DND-41 (cell line): ENCODE measurements at places on chromosomes 16 and 17.

- no peaks in the 10 kb centered on the region for H3K27me3 ChIP-seq
- H3K36me3 ChIP-seq: no peaks in the 10 kb centered on the region
- no peak overlapping the region for H3K27ac ChIP-seq
- H3K4me1 ChIP-seq: no peaks in the 10 kb centered on the region
- no peak for DNase-seq
These were observed 2.7 kb upstream of the SEPTIN12 start for GRCh38 chr16:4790871-4791270.

- peaks cover 30% of the 10 kb centered on the region for H3K27me3 ChIP-seq
- H3K36me3 ChIP-seq: no peaks in the 10 kb centered on the region
- peak overlapping the region; percentile 38; the same call in 1 of the 2 replicates for H3K4me3 ChIP-seq
- H3K27ac ChIP-seq: no peak overlapping the region
- peaks cover 13% of the 10 kb centered on the region for H3K4me1 ChIP-seq
These were observed 634 bp upstream of the NATD1 start for GRCh38 chr17:21253646-21254441.

GRCh38 chr16:12679660-12680272 is 123.9 kb downstream of the CPPED1 start:
- H3K36me3 ChIP-seq: no peaks in the 10 kb centered on the region
- peaks cover 11% of the 10 kb centered on the region for H3K4me1 ChIP-seq
- no peak overlapping the region for H3K27ac ChIP-seq
- no peak overlapping the region for H3K4me3 ChIP-seq

DNA sequence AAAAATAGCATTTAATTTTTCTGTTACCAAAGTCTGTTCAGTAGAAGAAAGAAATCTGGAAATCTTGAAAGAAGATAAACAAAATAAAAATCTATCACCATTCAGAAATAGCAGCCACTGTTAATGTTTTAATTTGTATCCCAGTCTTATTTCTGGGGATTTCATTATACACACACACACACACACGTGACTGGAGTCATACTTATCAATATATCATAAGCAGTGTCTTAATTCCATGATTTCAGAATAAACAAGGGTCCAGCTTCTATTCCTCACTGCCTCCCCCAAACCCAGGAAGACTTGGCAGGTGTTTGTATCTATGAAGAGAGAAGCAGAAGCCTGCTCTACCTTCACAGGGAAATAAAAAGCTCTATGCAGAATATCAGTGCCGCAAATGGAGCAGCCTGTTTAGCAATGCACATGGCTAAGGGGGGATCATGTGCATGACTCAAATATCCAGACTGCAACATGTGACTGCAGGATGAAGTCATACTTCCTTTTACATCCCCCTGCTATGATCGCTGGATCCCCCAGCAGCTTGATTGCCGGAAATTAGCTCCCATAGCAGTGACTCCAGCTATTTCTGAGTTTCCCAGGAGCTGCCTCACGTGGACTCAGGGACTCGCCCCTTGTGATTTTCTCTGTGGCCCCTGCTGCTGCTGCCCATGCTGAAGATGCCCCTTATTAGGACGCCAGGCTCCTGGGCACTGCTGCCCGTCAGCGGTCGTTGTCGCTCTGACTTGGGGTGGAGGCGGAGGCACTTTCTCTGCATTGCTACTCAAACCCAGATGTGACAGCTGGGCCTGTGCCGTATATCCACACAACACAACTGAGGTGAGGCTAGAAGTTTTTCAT is 341.0 kb downstream of the CPPED1 start:
- DNase-seq: no peak
- H3K27ac ChIP-seq: no peak overlapping the region
- no peaks in the 10 kb centered on the region for H3K4me1 ChIP-seq
- H3K36me3 ChIP-seq: no peaks in the 10 kb centered on the region
- H3K27me3 ChIP-seq: no peaks in the 10 kb centered on the region

DNA sequence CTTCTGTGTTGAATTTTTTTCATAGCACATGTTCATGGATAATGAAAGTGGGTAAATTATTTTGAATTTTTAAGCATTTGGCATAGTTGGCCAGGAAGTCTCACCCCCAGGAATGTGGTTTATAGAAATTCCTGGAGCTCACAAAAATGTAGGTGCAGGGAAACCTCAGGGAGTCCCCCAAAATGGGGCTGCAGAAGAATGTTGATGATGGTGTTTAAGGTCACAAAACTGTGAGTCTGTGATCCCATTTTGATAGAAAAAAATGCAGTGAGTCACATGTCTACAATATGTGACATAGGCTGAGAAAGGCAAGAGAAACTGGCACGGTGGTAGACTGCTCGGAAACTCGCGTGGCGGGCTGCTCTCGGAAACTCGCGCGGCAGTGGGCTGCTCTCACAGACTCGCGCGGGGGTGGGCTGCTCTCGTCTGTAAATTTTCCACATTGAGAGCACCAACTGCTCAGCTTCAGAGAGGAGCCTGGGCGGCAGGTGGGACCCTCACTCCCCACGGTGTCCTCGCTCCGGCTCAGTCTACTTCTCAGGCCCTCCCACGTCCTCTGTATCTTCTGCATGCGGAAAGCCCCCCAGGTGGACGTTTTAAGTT is 18.7 kb upstream of the MC1R start:
- H3K27ac ChIP-seq: no peak overlapping the region
- peaks cover 78% of the 10 kb centered on the region for H3K36me3 ChIP-seq
- DNase-seq: no peak
- no peak overlapping the region for H3K4me3 ChIP-seq
- H3K27me3 ChIP-seq: no peaks in the 10 kb centered on the region
- H3K4me1 ChIP-seq: no peaks in the 10 kb centered on the region

- peaks cover 39% of the 10 kb centered on the region for H3K4me1 ChIP-seq
- H3K4me3 ChIP-seq: no peak overlapping the region
- H3K36me3 ChIP-seq: peaks cover 50% of the 10 kb centered on the region
- no peak overlapping the region for H3K27ac ChIP-seq
- no peak for DNase-seq
These were observed 49.4 kb upstream of the GSE1 start for GRCh38 chr16:85563515-85564276.

DNA sequence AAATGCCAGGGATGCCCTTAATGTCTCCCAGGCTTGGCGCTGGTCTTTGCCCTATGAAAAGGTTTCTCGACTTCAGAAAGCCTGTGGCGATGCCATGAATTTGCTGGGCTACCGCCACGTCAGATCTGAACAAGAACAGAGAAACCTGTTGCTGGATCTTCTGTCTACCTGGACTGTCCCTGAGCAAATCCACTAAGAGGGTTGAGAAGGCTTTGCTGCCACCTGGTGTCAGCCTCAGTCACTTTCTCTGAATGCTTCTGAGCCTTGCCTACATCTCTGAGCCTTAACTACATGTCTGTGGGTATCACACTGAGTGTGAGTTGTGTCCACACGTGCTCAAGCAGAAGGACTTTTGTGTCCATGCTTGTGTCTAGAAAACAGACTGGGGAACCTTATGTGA is 11.4 kb downstream of the CHST4 start:
- no peaks in the 10 kb centered on the region for H3K36me3 ChIP-seq
- peak; percentile 43 for DNase-seq
- no peak overlapping the region for H3K27ac ChIP-seq
- H3K27me3 ChIP-seq: peaks cover 6% of the 10 kb centered on the region
- no peaks in the 10 kb centered on the region for H3K4me1 ChIP-seq

GRCh38 chr17:21513012-21513570 is 136.9 kb downstream of the KCNJ12 start:
- no peak overlapping the region for H3K4me3 ChIP-seq
- no peaks in the 10 kb centered on the region for H3K36me3 ChIP-seq
- H3K27ac ChIP-seq: no peak overlapping the region
- peaks cover 3% of the 10 kb centered on the region; the same call in 1 of the 2 replicates for H3K4me1 ChIP-seq

GRCh38 chr17:31541559-31541958 is 150.1 kb downstream of the RAB11FIP4 start:
- no peaks in the 10 kb centered on the region for H3K4me1 ChIP-seq
- no peak for DNase-seq
- H3K27me3 ChIP-seq: no peaks in the 10 kb centered on the region
- H3K4me3 ChIP-seq: no peak overlapping the region
- H3K27ac ChIP-seq: no peak overlapping the region

- no peak overlapping the region for H3K27ac ChIP-seq
- H3K27me3 ChIP-seq: peaks cover 9% of the 10 kb centered on the region
- no peaks in the 10 kb centered on the region for H3K36me3 ChIP-seq
- H3K4me1 ChIP-seq: peaks cover 4% of the 10 kb centered on the region; the same call in 1 of the 2 replicates
These were observed 26.3 kb upstream of the HS3ST2 start for GRCh38 chr16:22787466-22788192.

- DNase-seq: no peak
- no peak overlapping the region for H3K27ac ChIP-seq
- H3K27me3 ChIP-seq: no peaks in the 10 kb centered on the region
- H3K4me3 ChIP-seq: no peak overlapping the region
- H3K4me1 ChIP-seq: no peaks in the 10 kb centered on the region
- H3K36me3 ChIP-seq: peaks cover 90% of the 10 kb centered on the region
These were observed 29.6 kb downstream of the NMT1 start for GRCh38 chr17:45090711-45091110.

- DNase-seq: peak; percentile 27
- 0 out of 2 replicates have a peak, but pooled peaks cover 4% of the 10 kb centered on the region for H3K36me3 ChIP-seq
- no peaks in the 10 kb centered on the region for H3K27me3 ChIP-seq
- peak overlapping the region; percentile 56 for H3K27ac ChIP-seq
- peaks cover 51% of the 10 kb centered on the region for H3K4me1 ChIP-seq
These were observed 802 bp downstream of the CYLD start for GRCh38 chr16:50742576-50743200.

DNA sequence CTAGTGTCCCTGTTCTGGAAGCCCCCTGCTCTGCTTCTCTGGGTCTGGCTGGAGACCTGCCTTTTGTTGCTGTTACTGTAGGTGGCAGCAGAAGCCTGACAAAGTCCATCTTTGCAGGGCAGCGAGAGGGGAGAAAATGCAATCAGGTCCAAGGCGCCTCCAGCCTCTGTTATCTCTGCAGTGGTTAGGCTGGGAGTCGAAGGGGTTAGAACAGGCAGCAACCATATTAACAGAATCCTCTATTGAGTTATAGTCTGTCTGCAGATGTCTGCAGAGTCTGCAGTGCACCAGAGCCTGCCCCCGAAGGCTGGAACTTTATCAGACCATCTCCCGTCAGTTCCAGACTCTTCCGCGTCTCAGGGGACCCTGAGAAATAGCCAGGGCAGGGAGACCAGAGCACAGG is 404.9 kb upstream of the EEF2KMT start:
- H3K4me1 ChIP-seq: no peaks in the 10 kb centered on the region
- no peaks in the 10 kb centered on the region for H3K36me3 ChIP-seq
- no peak overlapping the region for H3K27ac ChIP-seq
- H3K27me3 ChIP-seq: peaks cover 5% of the 10 kb centered on the region
- no peak overlapping the region for H3K4me3 ChIP-seq

DNA sequence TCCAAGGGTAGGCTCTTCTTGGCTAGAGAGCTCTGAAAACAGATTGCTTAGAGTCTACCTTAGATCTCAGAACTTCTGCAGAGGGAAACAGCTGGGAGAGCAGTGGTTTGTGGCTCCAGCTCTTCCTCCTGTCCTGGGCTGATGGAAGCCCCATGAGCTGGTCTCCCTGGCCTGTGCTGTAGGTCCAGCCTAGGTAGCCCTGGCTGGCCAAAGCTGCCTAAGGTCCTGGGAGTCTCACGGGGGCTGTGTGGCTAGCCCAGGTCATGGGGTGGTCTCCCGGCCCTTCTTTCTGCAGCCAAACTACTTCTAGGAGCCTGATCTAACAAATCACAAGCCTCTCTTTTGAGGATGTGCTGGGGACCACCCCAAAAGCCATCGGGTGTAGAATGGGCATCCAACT is 75.7 kb downstream of the MPRIP start:
- H3K4me1 ChIP-seq: peaks cover 18% of the 10 kb centered on the region; the same call in 1 of the 2 replicates
- no peak overlapping the region for H3K4me3 ChIP-seq
- H3K36me3 ChIP-seq: 0 out of 2 replicates have a peak, but pooled peaks cover 4% of the 10 kb centered on the region
- H3K27me3 ChIP-seq: no peaks in the 10 kb centered on the region

DNA sequence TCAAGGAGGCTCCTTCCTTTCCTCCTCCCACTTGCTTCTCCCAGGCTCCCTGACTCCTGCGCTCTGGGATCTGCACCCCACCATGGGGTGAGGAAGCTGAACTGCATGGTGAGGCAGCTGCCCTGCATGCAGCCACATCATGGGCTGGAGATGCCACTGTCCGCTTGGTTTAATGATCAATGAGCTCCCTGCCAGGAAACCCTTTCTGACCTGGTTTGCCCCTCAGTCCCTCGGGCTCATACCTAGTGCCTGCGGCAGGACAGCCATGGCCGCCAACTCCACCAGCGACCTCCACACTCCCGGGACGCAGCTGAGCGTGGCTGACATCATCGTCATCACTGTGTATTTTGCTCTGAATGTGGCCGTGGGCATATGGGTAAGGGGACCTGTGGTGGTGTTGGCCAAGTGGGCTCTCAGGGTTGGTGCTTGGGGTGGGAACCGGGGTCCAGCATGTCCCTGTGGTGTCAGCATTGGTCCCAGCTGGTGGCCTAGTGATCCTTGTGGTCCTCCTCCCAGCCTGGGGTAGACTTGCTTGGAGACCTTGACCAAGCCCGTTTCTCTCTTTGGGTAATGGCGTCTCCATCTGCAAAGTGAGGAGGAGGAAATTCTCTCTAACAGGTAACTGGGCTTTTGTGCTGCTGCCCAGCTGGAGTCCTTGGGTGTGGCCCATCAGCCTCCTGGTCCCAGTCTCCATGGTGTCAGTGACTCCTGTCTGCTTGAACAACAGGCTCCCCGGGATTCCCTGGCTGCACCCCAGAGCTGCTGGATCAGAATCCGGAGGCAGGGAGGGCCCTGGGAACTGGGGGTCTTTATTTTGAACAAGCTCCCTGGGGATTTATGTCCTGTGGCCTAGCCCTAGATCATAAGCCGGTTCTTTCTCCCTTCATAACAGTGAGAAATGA is at the start of gene SLC5A10:
SLC5A10 (plus strand) TSS at position 225 of the 902 bp plus-strand sequence; CDS start at position 266, 41 bp downstream.
- no peak within 1 kb of the TSS for H3K4me3 ChIP-seq
- no peaks in the 10 kb centered on the region for H3K36me3 ChIP-seq
- peaks cover 6% of the 10 kb centered on the region for H3K27me3 ChIP-seq
- peaks cover 8% of the 10 kb centered on the region for H3K4me1 ChIP-seq
- H3K27ac ChIP-seq: no peak within 1 kb of the TSS

DNA sequence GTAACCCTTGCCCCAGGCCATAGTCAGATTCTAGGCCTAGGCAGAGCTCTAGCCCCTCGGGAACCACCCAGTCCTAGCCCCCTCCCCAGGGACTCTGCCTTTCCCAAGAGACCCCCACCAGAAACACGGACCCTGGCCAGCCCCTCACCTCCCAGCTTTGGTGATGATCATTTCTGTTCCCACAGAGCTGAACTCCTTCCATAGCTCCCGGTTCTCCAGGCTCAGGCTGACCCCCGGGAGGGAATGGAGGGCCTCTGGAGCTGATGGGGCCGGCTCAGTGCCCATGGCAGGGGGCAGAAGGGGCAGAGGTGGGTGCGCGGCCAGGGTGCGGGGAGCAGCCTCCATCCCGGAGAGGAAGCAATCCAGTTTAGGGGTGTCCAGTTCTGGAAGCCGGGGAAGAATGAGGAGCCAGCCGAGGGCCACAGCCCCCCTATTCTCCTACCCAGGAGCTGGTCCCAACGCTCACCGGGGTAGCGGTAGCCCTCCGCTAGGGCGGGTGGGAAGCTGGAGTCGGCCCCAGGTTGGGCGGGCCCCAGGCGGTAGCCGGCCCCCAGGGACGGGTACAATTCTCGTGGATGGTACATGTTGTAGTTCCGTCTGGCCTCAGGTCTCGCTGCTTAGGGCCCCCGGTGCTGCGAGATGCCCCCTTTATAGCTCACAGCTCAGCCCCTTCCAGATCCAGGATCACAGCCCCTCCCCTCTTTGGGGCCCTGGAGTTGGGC is 953 bp downstream of the TBX6 start:
- DNase-seq: no peak
- peaks cover 8% of the 10 kb centered on the region; the same call in 1 of the 2 replicates for H3K36me3 ChIP-seq
- no peaks in the 10 kb centered on the region for H3K27me3 ChIP-seq
- peaks cover 43% of the 10 kb centered on the region for H3K4me1 ChIP-seq
- H3K27ac ChIP-seq: no peak overlapping the region; the same call in 1 of the 2 replicates
